NCI-H1105 (cell line): ENCODE measurements at places on chromosomes 7 and 10.

DNA sequence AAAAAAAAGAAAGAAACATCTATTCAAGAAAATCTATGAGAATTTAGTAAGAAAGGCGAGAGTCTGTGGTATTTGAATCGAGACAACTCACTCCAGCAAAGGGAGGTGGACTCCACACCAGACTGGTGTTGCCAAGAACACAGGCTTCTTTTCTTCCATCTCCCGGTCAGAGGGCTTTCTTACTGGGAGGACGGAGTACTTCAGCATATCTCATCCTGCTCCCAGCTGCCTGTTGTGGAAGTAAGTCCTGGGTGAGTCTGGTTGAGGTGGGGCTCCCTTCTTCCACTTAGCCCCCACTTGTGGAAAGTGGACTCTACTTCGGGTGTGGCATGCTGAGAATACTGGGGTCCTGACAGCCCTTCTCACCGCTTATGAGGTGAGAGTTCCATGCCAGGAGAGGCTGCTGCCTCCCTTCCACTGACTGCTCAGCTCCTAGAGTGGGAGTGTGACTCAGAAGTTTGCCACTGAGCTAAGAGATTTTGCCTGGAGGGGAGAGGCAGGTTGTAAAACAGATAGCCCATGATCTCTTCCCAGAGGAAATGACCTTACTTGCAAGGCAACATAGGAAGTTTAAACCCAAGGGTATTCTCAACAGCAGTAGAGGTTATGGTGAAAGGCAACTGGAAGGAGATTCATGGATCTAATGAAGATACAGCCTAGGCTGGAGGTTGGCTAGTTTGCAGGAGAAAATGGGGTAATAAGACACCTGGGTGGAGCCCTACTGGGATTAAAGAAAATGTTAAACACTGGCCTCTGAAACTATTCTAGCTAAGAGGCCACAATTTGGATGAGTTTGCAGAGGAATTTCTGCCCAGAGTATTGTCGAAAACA lies 3.5 kb upstream of the NACAD start:
- DNase-seq, result no peak

DNA sequence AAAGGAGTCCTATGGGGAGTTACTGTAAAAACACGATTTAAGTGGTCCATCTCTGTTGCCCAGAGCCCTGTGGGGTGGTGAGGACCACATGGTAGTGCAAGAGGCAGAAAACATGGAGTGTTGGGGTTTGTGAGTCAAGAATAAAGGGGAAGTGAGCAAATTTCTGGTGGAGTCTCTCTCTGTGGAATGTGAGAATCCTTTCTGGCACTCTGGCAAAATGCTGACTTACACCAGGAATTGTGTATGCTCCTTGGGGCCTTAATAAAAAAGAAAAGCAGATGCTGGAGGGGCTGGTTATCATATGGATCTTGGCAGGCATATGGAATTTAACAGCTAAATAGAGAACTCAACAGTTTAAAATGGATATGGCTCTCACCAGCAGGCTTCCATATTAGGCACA lies 486.0 kb downstream of the TNS3 start:
- no peak for DNase-seq

DNA sequence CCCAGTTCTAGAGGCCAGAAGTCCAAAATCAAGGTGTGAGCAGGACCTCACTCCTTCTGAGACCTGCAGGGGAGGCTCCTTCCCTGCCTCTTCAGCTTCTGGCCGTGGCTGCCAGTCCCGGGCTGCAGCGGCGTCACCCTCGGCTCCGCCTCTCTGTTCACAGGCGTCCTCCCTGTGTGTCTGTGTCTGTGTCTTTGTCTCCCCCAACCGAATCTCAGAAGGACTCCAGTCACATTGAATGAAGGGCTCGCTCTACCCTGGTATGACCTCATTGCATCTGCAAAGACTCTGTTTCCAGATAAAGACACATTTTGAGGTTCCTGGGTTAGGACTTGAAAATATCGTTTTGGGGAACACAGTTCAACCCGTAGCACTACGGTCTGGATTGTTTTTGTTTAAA lies 33.1 kb upstream of the GALNT11 start:
- no peak for DNase-seq

GRCh38 chr10:24762966-24763623 lies 39.4 kb upstream of the ARHGAP21 start:
- DNase-seq, result no peak

GRCh38 chr10:88278912-88279311 lies 304.2 kb downstream of the RNLS start:
- DNase-seq, result no peak

GRCh38 chr10:132310701-132311337 lies 3.1 kb upstream of the STK32C start:
- no peak for DNase-seq

- peak; percentile 43 for DNase-seq
These were observed at the start of gene NEUROG3 for GRCh38 chr10:69573056-69573806. NEUROG3 (minus strand) TSS chr10:69573422; CDS start chr10:69573043, 379 bp downstream.

GRCh38 chr7:5432691-5433090 lies 9.1 kb upstream of the TNRC18 start:
- no peak for DNase-seq

GRCh38 chr10:79112881-79113431 lies 44.2 kb downstream of the ZMIZ1 start:
- DNase-seq, result no peak

- DNase-seq, result no peak
These were observed 41.8 kb downstream of the BLNK start for GRCh38 chr10:96229568-96230030.

DNA sequence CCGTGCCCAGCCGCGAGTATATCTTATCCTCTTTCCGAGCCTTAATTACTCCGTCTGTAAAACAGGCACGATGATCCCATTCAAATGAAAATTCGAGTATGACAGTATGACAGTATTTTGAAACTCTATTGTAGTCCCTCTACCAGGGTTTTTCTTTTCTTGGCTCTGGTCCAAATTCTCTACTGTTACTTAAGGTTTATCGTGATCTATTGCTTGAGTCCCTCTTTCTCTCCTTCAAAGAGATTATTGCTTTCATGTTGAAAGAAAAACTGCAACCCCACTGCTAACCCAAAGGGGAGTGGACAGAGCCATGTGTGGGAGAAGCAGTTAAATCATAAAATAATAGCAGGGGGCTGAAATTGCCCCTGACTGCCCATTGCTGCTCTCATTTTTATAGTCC lies 1156.6 kb upstream of the AUTS2 start:
- DNase-seq, result peak; percentile 71

- no peak for DNase-seq
These were observed 195.0 kb downstream of the CALN1 start for GRCh38 chr7:72217151-72217550.

GRCh38 chr10:127527891-127528290 lies 21.2 kb upstream of the NPS start:
- no peak for DNase-seq

- peak; percentile 53 for DNase-seq
These were observed 428.2 kb upstream of the GALNT17 start for GRCh38 chr7:70703785-70704184.

DNA sequence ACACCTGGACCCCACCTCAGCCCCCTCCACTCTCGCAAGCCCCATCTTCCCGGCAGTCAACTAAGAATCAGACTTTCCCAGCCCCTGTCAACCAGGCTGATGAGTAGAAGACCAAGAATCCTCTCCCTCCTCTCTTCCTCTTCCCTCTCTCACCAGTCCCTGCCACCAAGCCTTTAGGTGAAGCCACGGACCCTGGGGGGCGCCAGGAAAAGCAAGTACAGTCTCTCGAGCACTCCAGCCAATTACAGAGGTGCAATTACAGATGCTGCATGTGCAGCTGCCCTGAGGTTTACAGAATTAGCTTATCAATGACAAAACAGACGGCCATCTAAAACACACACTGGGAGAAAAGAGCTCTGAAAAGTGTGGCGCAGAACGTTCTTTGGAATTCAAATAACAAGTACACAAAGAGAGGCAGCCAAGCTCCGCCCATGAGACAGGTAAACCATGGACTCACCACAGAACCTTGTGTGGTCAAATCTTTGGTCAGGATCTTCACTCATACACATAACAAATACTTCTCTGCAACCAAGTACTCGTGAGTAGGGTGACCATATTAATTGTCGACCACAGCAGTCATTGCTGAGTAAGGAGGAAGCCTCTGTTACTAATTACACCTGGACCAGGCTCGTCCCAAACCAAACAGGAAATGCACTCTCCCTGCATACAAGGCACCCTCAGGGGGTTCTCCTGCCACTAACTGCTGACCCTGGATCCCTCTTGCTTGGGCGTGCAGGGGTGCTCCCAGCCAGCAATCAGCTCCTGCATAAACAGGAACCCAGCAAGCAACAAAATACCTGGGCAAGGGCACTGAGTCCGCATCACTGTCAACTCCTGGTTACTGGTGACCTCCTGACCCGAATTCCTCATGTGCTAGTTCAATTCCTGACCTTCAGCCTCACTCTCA lies 189.2 kb downstream of the FAM107B start:
- no peak for DNase-seq

- no peak for DNase-seq
These were observed 17.1 kb downstream of the CHST3 start for GRCh38 chr10:71981015-71981875.

DNA sequence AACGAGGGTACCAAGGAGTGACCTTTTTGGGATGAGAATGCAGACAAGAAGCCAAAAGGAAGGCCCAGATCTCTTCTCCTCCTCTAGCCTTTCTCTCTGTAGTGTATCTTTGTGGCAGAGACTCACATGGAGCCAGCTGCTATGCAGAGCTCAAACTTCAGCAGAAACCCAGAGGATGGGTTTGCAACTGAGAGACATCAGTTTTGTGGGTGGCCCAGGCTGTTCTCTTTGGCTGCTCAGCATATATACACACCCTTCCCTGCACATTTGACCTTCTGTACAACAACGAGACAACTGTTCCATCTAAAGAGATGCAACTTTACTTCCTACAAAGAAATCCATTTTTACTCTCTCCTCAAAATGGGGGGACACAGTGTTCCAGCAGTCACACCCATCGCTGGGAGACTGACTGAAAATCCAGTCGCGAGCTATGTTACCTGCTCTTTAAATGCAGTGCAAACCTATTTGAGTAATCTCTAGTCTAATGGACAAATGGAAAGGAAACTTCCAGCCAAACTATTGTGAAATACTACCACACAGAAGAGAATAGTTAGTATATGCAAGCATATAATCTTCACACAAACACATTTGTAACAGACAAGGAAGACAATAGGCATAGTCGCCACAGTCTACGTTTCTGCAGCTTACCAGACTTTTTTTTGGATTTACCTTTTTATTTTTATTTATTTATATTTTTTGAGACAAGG lies 51.2 kb downstream of the GTF2I start:
- DNase-seq, result no peak

DNA sequence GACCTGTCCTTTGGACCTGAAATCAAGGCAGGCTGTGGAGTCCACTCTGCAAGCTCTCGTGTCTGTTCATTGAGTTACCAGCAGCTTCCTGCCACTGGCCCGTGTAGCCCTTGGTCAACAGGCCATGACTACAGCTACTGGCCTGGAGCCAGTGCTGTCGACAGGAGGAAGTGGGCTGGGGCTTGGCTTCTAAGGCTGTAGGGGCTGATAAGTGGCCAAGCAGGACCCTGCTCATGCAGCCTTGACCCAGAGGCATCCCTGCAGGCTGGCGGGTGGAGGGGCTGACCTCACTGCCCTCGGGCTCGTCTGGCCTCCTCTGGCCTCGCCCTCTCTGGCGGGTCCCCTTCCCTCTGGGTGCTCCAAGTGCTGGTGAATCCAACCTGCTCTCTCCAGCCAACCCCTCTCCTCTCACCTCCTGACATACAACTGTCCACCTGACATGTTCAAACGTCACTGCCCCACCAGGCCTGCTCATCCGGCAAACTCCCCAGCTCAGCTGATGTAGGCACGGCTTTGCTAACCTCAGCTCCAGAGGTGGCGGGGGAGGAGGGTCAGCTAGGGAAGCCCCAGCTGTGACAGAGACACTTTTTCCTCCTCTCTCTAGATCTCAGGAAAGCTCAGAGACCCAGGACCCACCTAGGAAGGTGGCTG lies 188.6 kb upstream of the LYZL2 start:
- DNase-seq, result no peak

- no peak for DNase-seq
These were observed 656.4 kb upstream of the ZWINT start for GRCh38 chr10:57017356-57018037.

GRCh38 chr7:123662755-123663154 lies 7.1 kb downstream of the LMOD2 start:
- no peak for DNase-seq

GRCh38 chr10:398954-399353 lies 263.7 kb downstream of the ZMYND11 start:
- DNase-seq, result no peak

DNA sequence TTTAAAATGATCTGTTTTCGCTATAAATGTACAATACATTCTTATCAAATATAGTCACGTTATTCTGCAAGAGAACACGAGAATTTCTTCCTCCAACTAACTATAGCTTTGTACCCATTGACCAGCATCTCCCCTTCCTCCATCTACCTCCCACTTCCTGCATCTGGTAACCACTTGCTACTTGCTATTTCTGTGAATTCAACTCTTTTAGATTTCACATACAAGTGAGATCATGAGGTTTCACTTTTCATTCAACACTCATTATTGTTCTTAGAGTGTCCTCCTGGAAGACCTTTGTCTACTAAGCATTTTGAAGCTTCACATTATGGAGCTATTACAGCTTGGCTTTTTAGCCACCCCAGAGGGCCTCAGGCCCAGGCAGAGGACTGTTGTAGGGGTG lies 741.3 kb upstream of the FZD8 start:
- DNase-seq, result no peak

GRCh38 chr10:103800789-103801540 lies 54.4 kb downstream of the SH3PXD2A start:
- DNase-seq, result no peak

- DNase-seq, result no peak
These were observed 61.4 kb downstream of the ABI1 start for GRCh38 chr10:26799342-26799741.

DNA sequence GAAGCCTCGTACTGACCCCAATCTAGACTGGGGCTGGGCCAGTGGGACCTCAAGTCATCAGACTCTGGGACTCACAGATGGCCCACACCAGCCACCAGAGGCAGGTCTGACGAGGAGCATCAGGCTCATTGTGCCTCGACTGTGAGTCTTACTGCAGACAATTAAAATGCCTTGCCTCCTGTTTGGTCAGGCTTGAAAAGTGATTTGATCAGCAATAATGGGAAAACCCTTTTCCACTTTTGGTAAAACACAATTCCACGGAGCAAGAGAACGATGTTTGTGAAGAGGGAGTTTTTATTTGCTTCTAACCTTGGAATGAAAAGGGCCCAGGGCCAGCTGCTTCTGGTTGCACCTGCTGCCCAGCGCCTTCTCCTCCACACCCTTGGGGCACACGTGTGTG lies 43.9 kb downstream of the C10orf143 start:
- DNase-seq, result no peak

- DNase-seq, result no peak
These were observed 405 bp upstream of the ENTPD1 start for GRCh38 chr10:95755511-95756004.

- DNase-seq, result no peak
These were observed 2.4 kb upstream of the ARID5B start for GRCh38 chr10:61899069-61899531.

- no peak for DNase-seq
These were observed 30.7 kb downstream of the ZC3HC1 start for GRCh38 chr7:130020434-130020833.
